ENCODE measurements at places on chromosomes 13 and 19. TPM values are rescaled to one million over a fixed set of nuclear protein-coding genes. Genes with fewer than 3 reads are reported as not detected.

EFNA2 gene
- 0.32 TPM for total RNA-seq

GRCh38 chr19:16232568-16232967 is 34.9 kb downstream of the AP1M1 start:
- DNase-seq: no peak

- DNase-seq: no peak
These were observed 1.9 kb upstream of the PEG3 start for GRCh38 chr19:56842412-56842811.

DNA sequence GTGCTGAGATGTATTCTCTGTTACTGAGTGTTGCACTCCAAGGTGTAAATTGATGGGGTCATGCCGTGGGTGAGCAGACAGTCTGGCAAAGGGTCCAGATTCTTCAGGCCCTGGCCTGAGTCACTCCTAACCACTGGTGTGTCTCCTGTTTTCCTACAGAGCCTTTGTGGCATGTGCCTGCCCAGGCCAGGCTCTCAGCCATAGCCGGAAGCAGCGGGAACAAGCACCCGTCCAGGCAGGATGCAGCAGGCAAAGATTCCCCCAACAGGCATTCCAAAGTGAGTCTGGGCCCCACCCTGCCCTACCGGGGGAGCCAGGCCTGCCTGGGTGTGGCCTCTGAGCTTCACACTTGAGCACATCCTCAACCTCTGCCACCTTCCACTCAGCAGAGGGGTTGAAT is 61.9 kb downstream of the DPF1 start:
- DNase-seq: no peak

RASAL3 gene
- total RNA-seq: 0.85 TPM

MBD3L3 gene
- not detected for total RNA-seq

GRCh38 chr19:13669780-13670355 is 94.5 kb upstream of the MRI1 start:
- no peak for DNase-seq

- DNase-seq: no peak
These were observed at the start of gene CYP4F2 for GRCh38 chr19:15897738-15898276. Gene CYP4F2, minus strand, starts transcription at chr19:15898074. Its CDS starts 463 bp downstream, at chr19:15897611.

PABPC3 gene
- total RNA-seq: 0.48 TPM

DNA sequence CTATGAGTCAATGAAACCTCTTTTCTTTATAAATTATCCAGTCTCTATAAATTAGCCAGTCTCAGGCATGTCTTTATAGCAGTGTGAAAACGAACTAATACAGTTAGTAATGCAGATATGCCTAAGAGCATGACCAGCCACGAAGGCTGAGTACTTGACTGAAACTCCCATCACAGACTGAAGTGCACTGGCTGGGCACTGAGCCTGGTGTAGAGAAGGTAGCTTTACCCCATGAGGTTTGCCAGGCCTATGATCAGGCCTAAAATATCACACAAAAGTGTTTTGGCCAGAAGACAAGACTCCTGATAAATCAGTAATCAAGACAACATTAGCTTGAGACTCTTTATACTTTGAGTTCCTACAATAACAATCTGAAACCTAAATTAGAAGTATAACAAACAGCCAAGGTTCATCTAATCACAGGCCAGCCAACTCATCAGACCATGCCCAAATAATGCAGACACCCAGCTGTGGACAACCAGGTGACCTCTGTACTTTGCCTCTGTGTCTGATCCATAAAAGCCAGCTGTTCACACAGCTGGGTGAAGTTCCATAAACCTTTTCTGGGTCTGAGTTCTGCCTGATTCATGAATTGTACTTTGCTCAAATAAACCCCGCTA is 771.8 kb upstream of the SLITRK1 start:
- no peak for DNase-seq

GRCh38 chr19:47253467-47253881 is 2.9 kb upstream of the CCDC9 start:
- no peak for DNase-seq

- DNase-seq: no peak
These were observed 167.6 kb upstream of the KLHL1 start for GRCh38 chr13:70275841-70276240.

ATP8B3 gene
- total RNA-seq: 1.4 TPM

HSD17B14 gene
- total RNA-seq: 3.4 TPM

GRCh38 chr13:32731576-32731975 is 145.3 kb downstream of the PDS5B start:
- DNase-seq: no peak
